ENCODE measurements at places on chromosomes 5 and 9.
A peak's percentile ranks its signal among the peaks of the same experiment; 100 is the strongest.

DNA sequence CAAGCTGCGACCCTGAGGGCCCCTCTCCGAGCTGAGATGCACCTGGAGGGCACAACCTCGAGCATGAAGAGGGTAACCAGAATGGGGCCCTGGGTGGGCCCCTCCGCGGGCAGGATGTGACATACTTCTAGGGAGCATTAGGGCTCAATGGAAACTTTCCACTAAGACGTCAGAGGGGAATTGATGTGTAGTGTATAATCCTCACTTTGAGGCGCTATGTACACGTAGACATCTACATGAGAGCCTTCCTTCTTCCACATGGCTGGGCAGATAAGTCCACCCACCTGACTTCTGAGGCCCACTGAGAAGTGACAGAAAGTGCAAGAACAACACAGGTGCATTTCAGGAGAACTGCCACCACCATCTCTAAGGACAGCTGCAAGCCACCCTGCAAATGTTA, 61.0 kb downstream of the DAP start:
- DNase-seq, result no peak

DNA sequence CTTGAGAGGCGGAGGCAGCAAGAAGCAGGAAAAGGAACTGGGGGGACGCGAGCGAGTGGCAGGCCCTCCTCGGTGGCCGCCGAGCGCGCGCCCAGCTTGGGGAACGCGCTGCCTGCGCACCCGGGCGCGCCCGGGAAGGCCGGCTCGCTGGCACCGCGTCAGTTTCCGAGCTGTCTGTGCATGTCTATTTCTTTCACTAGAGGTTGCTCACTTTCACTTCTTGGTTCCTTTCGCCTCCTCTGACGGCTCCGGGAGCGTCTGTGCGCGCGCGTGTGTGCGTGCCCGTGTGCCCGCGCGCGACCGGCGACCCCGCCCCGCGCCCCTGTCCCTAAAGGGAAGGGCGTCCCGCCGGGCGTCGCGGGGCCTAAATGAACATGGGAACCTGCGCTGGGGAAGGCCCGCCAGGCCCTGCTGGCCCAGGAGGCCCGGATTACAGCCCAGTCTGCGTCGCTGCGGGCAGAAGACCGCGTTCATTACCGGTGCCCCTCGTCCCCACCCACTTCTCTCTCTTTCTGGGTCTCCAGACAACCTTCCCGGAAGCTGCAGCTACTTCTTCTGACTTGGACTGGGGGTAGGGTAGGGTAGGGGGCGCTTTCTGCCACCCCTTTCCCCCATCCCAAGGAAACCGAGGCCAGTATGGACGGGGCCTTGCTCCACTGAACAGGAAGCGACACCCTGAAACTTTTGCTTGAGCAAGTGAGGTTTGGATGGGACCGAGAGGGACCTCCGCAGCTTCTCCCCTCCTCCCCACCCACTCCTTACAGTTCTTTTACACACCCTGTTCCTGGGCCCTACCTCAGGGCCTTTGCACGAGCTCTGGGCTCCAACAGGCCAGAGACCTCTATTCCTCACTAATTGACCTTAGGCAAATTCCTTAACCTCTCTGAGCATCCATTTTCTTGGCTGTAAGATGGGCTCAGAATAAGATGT, 205.8 kb upstream of the IER5L start:
- peak; percentile 70 for DNase-seq

DNA sequence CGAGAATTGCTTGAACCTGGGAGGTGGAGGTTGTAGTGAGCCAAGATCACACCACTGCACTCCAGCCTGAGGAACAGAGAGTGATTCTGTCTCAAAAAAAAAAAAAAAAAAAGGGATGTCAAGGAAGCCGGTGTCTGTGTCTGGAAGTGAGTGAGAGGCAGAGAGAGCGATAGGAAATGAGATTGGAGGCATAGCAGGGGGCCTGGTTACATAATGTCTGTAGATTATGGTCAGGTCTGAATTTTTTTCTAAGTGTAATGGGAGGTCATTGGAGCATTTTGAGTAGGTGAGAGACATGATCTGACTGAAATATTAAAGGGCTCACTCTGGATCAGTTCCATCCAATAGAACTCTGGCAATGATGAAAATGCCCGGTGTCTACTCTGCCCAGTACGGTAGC, 40.4 kb upstream of the CTNNA1 start:
- no peak for DNase-seq

- DNase-seq, result no peak
These were observed 124.1 kb upstream of the KCNN2 start for GRCh38 chr5:114237766-114238165.

DNA sequence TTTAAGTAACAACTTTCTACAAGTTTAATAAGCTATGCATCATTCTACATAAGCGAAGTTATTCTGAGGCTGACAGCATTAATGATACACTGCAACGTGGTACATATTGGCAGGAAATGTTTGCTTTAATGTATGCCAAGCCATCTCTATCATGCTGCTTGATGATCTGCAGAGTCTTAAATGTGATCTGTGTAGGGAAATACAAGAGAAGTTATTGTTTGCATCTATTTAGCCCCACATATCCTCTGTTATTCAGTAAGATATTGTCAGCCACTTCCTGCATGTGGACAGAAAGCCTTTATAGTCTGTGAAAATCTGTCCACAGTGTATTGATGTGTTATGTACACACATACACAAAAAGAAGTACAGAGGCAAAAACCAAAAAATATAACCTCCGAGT, 193.1 kb upstream of the FREM1 start:
- DNase-seq, result no peak

DNA sequence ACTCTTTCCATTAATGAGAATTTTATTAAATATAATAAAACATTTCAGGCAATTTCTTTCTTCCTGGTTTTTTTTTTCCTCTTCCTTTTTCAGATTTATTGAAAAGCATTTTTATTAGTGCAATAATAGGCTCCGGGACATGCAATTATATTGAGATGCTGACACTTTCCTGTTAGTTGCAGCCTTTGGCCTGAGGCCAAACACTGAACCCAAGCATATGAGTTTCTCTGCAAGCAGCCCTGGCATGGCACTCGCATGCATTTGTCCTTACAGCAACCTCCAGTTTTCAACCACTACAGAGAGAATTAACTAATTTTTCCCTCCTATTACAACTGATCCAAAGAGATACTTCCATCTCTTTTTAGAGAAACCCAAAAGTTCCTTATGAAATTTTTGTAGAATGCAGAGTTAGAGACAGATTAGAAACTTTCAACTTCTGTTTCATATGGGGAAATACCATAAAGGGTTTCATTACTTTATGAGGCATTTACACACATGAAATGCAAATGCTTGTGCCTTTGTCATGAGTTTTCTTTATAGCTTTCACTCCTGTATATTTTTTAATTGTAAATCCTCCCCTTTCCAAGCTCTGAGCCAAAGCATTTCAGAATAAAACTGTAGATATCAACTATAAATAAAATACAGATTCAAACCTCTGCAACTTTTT, 183.0 kb downstream of the CETN3 start:
- no peak for DNase-seq

- DNase-seq, result no peak
These were observed 92.1 kb upstream of the FBN2 start for GRCh38 chr5:128630121-128630520.

Measured in naive thymus-derived CD8-positive, alpha-beta T cell (primary cell).